ENCODE measurements at places on chromosomes 12 and 14.

- DNase-seq: no peak
Measured at GRCh38 chr12:77796775-77797174, 33.9 kb upstream of the NAV3 start.

DNA sequence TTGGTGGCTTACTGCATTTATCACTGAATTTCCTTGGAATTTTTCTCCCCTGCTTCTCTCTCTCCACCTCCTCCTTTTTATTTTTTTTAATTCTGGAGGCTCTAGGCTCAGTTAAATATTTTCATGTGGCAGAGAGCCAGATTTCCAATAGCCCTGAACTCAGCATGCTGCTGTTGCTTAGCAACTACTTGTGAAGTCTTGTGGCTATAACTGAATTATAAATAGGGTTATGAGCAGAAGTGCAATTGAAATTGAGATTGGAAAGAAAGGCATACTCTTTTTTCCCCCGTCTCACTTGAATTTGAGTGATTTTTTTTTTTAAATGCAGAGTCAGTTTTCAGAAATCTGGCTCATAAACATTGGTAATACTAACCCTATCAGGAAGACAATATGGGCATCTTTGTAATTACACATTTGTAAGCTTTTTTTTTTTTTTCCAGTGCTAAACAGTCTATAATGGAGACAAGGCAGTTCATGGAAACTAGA is 38.3 kb downstream of the ATF7IP start:
- no peak for DNase-seq

DNA sequence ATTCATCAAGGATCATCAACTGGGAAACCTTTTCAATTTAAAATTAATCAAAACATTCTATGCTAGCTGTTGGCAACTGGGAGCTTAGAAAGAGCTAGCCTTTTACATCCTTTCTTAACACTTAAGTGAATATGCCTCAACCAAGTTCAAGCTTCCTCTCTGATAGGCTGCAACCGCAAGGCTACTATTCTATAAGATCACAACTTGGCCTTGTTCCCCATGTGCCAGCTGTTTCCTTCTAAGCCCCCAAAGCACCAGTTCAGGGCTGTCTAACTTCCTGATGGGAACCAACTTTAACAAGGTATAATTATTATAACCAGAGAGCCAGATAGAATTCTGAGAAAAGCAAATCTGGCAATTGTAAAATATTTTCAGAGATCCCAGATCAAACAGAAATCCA is 37.0 kb downstream of the KCNC2 start:
- DNase-seq: no peak

GRCh38 chr12:559906-560455 is 100.2 kb downstream of the B4GALNT3 start:
- no peak for DNase-seq

GRCh38 chr12:114360485-114360884 is 45.5 kb downstream of the TBX5 start:
- DNase-seq: no peak

DNA sequence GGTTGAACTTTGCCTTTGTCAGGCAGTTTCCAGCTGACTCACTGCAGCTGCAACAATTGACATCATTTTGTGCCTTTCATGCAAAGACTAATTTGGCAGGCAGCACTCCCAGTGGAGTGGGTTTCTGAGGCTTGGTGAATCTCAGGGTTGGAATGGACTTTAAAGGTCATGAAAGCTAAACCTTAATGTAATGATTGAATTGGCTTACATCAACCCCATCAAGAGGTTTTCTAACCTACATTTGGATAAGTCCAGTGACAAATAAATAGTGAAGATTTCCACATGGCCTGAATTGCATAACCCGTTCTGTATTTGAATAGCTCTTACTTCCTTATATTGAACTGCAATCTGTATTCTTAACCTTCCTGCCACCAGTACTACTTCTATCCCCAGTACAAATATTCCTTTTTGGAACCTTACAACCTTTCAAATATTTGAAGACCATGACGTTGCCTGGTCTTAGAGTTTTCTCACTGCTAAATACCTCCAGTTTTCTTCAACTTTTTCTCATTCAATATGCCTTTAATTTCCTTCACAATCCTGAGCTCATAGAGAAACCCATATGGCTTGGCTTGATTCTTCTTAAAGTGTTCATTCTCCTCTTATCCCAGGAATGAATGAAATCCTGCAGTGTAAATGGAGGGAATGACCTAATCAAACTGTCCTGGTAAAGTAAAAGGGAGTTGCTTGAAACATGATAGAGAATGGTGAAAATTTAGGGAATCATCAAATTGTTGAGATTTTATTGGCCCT is 168.1 kb upstream of the NOVA1 start:
- DNase-seq: no peak

GRCh38 chr14:37413504-37414003 is 181.5 kb downstream of the FOXA1 start:
- DNase-seq: no peak

- no peak for DNase-seq
Measured at GRCh38 chr12:90995010-90995409, 9.8 kb downstream of the EPYC start.

- DNase-seq: no peak
Measured at GRCh38 chr12:89103831-89104230, 248.5 kb downstream of the DUSP6 start.

DNA sequence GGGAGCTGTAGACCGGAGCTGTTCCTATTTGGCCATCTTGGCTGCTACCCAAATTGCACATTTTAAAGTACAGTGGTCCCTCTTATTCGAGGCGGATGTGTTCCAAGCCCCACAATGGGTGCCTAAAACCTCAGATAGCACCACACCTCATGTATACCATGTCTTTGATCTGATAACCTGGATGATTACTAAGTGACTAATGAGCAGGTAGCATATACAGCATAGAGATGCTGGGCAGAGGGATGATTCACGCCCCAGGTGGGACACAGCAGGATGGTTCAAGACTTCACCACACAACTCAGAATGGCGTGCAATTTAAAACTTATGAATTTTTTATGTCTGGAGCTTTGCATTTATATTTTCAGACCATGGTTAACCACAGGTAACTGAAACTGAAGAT is 255.0 kb downstream of the AKAP6 start:
- no peak for DNase-seq

DNA sequence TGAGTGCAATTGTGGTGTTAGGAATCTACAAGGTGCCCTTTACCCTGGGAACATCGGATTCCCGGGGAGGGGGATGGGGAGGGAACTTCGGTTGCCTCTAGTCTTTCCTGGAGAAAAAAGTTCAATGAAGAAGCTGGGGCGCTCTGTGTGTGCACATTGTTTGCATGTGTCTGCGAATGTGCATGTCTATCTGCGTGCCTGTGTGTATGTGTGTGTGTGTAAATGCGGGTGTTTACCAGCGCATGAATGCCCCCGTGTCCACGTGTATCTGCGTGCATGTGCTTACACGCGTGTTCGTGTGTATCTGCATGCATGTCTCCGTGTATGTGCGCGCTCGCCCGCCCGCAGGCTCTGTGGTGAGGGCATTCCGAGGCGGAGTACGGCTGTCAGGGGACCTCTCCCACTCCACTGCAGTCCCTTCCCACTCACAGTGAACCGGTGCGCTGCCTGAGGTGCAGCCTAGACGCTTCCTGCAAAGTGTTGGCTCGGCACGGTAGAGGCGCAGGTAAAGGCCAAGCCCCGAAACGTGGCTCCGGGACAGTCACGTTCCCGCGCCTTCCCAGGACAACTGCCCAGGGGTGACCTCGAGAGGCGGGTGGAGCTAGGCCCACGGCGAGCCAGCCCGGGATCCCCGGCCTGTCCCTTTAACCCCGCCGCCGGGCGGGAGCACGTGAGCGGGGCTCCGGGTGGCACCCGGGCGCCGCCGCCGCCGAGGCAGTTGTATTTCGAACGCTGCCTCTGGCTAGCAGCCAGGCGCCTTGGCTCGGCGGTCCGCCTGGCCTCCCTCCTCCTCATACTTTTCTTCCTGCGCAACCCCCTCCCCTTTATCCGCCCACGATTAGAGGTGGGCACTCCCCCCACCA is 539 bp upstream of the HMGA2 start:
- no peak for DNase-seq

- DNase-seq: no peak
Measured at GRCh38 chr14:80150301-80150700, 61.0 kb downstream of the DIO2 start.

DNA sequence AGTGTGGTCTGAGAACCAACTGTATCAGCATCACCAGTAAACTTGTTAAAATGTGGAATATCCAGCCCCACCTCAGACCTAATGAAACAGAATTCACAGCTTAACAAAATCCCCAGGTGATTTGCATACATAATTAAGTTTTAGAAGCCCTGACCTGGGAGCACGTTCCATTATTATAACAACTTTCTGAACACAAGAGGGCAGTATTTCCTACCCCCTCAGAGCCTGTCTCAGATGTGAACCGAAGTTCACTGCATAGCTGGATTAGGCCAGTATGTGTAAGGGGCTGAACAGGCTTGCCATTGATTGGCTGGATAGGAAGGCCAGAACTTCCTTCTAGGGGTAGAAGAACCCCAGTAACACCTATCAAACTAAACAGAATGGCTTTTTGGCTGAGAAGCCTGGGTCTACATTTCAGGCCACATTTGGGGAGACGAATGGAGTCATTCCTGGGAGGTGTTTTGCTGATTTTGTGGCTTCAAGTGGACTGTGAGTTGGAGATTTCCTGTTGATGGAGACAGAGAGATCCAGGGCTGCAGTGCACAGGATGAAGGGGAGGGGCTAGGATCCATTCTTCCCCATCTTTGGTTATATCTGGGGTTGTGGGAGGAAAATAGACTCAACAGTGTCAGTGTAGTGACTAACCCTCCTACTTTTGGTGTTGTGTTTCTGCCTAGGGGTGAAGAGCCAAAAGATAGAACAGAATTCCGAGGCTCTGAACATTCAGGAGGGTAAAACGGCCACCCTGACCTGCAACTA is 94.7 kb upstream of the OR4E1 start:
- DNase-seq: peak; percentile 55

GRCh38 chr14:54555651-54556050 is 11.3 kb upstream of the SAMD4A start:
- DNase-seq: no peak

DNA sequence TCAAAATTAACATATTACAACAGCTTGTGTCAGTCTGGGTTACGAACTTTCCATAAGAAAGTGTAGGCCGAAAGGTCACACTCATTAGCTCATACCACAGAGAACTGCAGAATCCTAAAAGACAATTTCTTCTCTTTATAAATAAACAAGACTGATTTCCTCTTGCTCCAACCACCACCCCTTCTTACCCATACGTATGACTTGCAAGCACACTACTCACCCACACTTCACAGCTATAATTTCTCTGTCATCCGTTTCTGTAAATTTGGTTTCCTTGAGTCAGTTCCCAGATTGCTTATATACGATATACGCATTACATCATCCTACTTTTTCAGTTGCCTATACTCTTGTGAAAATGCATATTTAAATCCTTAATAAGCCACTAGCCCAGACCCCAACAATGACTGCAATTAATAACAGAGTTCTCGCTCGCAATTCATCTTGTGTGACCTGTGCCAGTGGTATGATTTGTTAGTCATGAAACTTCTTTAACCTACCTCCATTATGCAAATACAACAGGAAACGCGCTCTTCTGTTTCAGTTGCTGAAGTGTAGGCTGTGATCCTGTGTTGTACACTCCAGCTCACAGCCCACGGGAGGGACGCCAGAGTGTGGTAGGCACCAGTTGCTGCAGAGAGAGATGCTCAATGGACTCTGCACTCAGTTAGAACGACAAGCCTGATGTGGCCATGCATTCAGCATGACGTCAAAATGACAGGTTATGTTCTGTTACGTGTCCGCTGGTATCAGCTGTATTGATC is 417.6 kb downstream of the PDZRN4 start:
- no peak for DNase-seq

- no peak for DNase-seq
Measured at GRCh38 chr12:106030210-106031071, 108.3 kb downstream of the NUAK1 start.

DNA sequence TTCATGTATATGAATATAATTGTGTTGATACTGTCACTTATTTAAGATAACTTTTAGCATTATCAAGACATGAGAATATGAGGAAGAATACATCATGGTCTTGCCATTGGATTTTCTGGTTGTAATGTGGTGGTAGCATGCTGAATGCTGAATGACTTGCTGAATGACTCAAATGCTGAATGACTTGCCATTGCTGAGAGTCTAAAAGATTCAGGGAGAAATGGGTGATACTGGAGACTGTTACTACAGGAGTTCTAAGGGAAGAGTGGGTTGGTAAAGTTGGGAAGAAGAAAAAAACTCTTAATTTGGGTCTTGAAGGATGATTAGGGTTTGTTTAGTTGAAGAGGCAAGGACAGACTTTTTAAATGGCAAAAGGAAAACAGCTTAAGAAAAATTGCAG is 72.1 kb upstream of the MANSC4 start:
- DNase-seq: no peak

DNA sequence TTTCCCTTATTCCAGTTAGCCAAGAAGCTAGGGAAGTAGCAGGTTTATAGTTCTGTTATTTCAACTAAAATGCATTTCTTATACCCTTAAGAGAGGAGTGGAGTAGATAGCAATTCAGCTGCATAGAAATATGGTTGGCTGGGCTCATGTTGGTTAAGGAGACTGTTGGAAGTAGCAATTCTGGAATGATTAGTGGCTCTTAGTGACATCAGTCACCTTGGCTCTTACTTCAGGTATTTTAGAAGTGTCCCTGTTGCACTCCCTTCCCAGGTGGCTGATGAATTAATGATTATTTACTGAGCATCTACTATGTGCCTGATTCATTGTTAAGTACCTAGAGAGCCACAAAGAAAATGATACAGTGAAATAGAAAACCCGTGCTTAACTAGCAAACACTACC is 128.1 kb downstream of the MGST1 start:
- DNase-seq: no peak

- DNase-seq: no peak
Measured at GRCh38 chr12:101750152-101750551, 10.9 kb upstream of the SYCP3 start.

DNA sequence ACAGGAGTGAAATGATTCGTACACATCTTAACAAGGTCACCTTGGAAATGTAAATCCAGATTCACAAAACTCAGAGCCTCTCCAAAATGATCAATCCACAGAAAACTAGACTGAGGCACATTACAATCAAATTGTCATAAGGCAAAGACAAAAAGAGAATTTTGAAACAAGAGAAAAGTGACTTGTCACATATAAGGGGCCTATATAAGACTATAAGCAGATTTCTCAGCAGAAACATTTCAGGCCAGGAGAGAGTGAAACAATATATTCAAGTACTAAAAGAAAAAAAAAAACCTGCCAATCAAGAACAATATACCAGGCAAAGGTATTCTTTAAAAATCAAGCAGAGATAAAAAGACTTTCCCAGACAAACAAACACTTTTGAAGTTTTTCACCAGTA is 429.1 kb downstream of the BCAT1 start:
- no peak for DNase-seq

GRCh38 chr12:122158700-122159285 is 15.2 kb downstream of the IL31 start:
- no peak for DNase-seq

Data from T-helper 1 cell (primary cell).